ENCODE measurements at places on chromosomes 3 and 15.
A peak's percentile ranks its signal among the peaks of the same experiment; 100 is the strongest.

DNA sequence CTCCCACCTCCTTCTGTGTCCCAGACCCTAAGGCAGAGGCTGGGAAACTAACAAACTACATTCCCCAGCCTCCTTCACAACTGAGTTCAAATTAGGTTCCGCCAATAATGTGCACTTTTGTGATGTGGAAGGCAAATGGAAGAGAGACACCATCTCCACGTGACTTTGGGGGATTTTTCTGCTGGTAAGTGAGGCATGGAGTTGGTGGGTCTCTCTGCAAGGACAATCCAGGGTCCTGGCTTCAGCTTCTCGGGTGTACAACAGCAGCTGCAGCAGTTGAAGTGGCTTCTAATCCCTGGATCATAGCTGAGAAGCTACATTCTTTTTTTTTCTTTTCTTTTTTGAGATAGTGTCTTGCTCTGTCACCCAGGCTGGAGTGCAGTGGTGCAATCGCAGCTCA is 58.9 kb upstream of the GATA2 start:
- no peak for DNase-seq

GRCh38 chr3:12773030-12773709 is 14.1 kb upstream of the TMEM40 start:
- DNase-seq = no peak

- DNase-seq = no peak
Observed at GRCh38 chr3:10533737-10534023, 28.3 kb upstream of the ATP2B2 start.

- no peak for DNase-seq
Observed at GRCh38 chr15:51904931-51905330, 66.6 kb downstream of the LEO1 start.

GRCh38 chr3:149879872-149880271 is 66.9 kb downstream of the RNF13 start:
- DNase-seq = peak; percentile 33

- no peak for DNase-seq
Observed at GRCh38 chr3:195595785-195596531, 12.2 kb upstream of the APOD start.

- DNase-seq = no peak
Observed at GRCh38 chr3:78496501-78496900, 1271.3 kb downstream of the ROBO1 start.

DNA sequence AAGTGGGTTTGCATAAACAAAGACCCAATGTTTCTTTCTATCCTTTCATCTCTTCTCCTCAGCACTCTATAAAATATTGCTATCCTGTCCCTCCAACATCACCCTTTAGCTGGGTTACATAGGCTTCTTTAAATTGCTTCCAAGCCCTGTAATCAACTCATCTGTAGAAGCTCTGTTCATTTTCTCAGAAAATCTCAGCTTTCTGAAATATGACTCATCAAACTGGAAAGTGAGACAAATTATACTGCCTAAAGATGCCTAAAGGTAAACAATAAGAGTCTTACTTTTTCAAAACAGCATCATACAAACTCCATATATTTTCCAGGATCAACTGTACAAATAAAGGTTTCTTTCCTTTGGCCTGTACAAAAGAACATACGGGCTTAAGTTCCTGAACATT is 33.8 kb downstream of the EFL1 start:
- DNase-seq = no peak

DNA sequence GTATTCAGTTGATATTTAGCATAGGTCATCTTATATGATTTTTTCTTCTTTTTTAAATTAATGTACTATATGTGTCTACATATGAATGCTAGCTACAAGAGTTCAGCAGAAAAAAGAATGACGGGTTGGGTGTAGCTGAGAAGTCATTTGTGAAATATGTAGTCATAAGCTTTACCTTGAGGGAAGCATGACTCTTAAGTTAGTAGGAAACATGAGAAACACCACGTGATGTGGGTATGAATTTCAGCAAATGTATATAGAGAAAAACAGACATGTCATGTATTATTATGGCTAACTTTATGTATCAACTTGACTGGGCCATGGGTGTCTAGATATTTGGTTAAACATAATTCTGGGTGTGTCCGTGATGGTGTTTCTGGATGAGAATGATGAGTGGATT is 125.0 kb downstream of the RAP2B start:
- DNase-seq = no peak

DNA sequence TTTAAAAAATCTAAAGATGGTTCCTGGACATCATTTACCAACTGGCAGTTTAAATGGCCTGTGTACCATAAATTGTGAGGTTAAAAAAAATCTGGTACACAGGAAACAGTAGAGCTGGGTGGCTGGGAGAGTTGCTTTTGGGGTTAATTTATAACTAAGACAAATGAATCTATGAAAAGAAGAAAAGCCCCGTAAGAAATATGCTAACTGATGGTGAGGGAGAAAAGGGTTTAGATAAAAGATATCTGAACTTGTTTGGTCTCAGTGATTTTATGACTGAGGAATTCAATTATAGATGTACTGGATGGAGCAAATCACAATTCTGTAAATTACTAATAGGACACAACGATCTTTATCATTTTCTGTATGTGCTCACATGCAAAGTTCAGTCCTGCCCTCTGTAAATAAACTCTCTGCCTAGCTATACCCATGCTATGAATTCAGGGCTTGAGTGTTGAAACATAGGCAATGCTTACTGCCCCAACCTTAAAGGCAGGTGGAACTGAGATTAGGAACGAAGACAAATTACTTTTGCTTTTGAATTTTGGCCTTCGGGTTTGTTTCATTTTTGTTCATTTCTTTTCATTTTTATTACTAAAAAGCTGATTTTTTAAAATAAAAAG is 28.0 kb downstream of the PPARG start:
- no peak for DNase-seq

- DNase-seq = no peak
Observed at GRCh38 chr3:62405566-62405965, 32.2 kb upstream of the FEZF2 start.

DNA sequence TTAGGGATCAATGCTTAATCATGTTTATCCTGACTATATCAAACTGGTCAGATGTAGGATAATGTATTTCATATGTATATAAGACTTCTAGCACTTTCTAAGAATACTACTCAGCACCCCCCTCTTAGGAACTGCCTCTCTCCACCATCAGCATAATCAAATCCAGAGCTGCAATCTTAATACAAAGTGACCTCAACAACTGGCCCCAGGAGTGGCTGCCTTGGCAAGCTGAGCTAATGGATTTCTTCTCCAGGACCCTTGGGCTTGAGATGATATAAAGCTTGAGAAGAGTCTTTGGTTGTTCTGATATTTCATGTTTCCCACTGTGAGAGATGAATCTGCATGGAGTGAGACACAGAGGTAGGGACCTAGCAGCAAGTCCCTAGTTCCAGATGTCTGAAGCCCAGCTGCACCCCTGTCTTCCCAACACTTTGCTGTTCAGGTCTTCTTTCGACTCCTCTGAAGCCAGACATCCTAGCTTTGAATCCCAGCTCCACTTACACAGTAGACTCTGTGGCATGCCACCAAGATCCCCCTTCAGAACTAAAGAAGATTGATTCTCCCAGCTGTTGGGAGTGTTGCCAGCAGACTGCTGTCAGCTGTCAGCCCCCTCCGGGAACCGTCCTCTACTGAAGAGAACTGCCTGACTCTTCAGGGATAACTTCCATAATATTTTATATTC is 309.3 kb upstream of the UBE2E2 start:
- DNase-seq = peak; percentile 80

- DNase-seq = no peak
Observed at GRCh38 chr3:191987831-191988350, 526.9 kb downstream of the PYDC2 start.

GRCh38 chr3:31523543-31523942 is 9.2 kb upstream of the STT3B start:
- DNase-seq = no peak

- DNase-seq = no peak
Observed at GRCh38 chr3:129749692-129750091, 143.2 kb upstream of the PLXND1 start.

GRCh38 chr3:22734207-22734606 is 468.9 kb upstream of the UBE2E2 start:
- DNase-seq = no peak

GRCh38 chr3:187936676-187937075 is 191.4 kb upstream of the BCL6 start:
- DNase-seq = no peak

DNA sequence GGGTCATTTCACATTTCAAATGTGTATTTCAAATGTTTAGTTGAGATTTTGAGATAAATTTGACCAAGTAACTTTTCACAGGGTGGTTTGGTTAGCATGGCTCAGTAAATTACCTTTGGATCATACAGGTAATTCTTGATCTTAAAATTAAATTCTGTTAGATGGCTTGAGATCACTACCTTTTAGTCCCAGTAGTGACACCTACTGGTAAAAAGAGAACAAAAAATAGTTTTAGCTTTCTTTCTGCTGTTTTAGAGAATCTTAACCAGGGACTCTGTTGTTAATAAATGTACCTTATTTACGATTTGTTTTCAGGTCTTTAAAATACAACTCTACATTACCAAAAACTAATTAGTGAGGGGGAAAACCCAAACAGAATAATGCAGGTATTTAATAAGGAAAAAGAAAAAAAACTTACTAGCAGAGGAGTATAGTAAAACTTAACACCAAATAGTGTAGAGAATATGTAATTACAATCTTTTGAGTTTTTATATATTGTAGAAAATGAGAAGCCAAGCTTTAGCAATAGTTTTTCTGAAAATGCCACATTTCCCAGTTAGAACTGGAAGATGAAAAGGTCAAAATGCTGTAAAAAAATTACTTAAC is 620.3 kb upstream of the AGTR1 start:
- DNase-seq = no peak

- DNase-seq = no peak
Observed at GRCh38 chr15:42727750-42728381, 9.1 kb downstream of the CDAN1 start.

DNA sequence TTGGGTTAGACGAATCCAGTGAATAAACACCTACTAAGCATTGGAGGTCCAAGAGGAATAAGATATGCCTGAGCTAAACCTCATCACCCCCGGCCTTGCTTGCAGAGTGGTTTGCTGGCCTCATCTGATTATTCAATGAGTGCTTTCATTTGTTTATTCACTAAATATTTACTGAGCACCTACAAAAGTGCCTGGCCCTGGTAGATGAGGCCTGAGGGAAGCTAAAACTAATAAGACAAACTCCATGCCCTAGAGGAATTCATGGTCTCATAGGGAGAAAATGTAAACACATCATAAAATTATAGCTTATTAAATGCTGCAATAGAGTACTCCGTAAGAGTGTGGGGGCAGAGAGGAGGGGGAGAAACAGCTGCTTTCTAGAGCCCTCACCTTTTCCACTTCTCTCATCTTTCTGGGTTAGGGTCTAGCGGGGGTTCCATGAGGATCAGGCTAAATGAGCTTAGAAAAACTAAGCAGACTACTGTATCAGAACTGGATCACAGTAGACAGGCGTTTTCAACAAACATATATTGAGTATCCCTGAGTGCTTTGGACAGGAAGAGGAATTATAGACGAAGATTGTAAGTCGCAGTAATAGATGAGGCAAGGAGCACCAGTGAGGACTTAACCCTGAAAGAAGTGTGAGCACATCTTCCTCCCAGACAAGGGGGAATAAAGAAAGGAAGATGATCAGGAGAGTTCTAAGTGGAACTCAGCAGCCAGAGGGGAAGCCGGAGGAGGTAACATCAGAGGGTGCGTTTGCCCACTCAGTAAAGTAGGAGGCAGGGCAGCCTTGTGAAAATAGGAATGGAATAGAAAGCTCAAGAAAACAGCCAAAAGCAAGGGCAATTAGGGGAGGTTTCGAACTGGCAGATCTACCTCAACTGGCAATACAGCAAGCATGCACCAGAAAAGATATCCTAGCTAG is 31.5 kb upstream of the LAMP3 start:
- DNase-seq = no peak

DNA sequence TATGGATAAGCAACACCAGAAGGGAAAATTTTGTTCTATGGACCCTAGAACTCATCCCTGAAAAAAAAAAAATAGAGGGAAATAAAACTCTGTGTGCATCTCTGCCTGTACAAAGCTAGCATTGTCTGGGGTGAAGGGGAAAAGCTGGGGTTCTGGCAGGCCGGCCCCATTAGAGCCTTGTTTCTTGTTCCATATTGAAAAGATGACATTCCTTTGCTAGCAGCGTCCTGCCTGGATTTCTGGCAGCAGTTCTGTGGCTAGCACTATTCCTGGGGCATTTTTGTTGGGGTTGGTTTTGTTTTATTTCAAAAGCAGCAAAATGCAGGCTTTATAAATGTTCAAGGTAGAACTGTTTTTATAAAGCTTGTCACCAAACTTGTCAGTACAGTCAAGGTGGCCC is 45.2 kb downstream of the RARB start:
- DNase-seq = no peak

DNA sequence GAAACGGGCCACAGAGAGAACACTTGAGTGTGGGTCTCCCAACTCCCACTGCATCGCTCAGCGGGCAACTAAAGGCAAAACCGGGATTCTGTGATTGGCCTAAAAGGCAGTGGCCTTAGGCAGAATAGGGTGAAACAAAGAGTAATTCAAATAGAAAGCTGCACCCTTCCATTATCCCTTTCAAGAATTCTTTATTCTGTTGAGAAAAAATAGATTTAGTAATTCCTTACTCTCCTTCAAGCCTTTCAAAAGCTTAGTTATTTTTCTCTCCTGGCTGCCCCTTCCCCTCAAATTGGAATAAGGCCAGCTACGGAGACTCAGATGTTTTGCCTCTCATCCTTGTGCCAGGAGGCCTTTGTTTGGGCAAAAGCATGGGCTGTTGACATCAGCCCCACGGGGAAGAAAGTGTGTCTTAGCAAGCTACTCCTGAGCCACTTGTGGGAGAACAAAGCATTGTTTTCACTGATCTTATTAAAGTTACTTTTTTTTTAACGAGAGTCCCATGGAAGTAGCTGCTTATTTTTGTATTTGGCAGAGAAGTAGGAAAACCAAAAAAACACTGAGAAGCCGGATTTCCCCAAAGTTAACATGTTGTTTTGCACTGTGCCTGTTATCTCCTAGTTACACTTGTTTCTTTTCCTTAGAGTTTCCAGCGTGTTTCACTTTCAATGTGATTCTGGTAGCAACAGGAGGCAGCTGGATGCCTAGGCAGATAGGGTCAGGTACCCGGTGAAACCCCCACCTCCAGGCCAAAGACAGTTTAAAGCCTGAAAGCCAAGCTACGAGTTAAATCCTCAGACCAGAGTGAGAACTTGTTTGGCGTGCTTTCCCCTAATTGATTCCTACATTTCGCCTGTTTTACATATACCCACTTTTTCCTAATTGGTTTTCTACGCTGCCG is 2.2 kb downstream of the ST6GAL1 start:
- DNase-seq = no peak

GRCh38 chr3:173730391-173730790 is 332.8 kb downstream of the NLGN1 start:
- DNase-seq = no peak

- DNase-seq = no peak
Observed at GRCh38 chr3:61687663-61688306, 126.4 kb downstream of the PTPRG start.

GRCh38 chr3:63050548-63051177 is 175.4 kb upstream of the CADPS start:
- no peak for DNase-seq

GRCh38 chr3:150238995-150239619 is 169.0 kb upstream of the TSC22D2 start:
- DNase-seq = no peak
